ENCODE measurements at places on chromosomes 3 and 15. TPM values are rescaled to one million over a fixed set of nuclear protein-coding genes. Genes with fewer than 3 reads are reported as not detected.

UPK1B gene
- total RNA-seq: 2.2 TPM

SNX22 gene
- 0.19 TPM for total RNA-seq

SETD2 gene
- total RNA-seq: 41.4 TPM

DNA sequence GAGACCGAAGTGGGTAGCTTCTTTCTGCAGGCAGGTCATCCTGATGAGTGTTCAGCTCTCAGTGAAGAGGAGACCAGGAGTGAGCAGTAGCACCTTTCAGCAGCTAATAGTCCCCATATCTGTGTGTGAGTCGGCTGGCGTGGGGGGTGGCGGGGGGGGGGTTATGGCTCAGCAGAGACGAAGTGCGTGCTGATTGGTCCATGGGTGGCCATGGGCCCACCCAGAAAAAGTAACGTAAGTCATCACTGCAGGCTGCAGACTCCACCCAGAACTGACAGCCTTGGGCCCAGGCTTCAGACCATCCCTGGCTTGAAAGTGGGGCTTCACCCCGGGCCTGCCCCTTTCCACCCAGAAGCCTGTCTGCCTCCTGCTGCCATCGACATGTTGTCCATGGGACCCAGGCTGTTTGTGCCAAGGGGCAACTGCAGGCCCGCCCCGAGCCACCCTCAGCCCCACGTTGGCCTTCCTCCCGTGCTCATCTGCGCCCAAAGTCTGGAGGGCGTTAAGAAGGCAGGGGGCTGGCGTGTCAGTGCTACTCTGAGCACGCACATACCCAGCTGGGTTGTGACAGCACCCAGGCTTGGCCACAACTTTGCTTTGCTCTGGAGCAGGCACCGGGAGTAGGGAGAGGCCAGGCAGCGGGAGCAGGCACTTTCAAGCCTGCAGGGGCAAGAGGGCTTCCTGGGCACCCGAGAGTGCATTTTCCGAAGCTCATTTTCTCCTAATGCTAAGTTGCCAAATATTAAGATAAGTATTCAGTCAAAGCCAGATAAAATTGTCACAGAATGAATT is 511.7 kb upstream of the CDIN1 start:
- DNase-seq: no peak
- no peak overlapping the region for H3K4me3 ChIP-seq
- H3K4me1 ChIP-seq: peaks cover 4% of the 10 kb centered on the region
- no peaks in the 10 kb centered on the region for H3K36me3 ChIP-seq

DNA sequence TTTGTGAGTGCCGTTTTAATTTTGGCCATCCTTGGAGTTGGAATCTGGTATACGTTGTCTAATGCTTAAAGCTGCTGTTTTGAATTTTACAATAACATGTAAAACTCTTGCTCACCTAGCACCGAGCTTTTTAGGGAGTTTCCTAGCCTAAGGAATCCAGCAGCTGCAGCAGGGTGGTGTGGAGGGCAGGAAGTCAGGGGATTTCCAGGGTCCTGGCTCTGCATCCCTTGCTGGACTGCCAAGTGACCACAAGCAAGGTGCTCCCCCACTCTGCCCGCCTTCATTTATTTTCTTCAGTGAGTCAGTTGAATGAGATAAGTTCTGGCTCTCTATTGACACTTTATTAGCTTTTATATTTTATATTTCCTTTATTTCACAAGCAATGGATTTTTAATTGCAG is 113.7 kb downstream of the ATG7 start:
- no peak overlapping the region for H3K27ac ChIP-seq
- H3K4me1 ChIP-seq: peaks cover 21% of the 10 kb centered on the region
- H3K36me3 ChIP-seq: no peaks in the 10 kb centered on the region
- no peaks in the 10 kb centered on the region for H3K27me3 ChIP-seq
- H3K4me3 ChIP-seq: no peak overlapping the region
- DNase-seq: no peak

DNA sequence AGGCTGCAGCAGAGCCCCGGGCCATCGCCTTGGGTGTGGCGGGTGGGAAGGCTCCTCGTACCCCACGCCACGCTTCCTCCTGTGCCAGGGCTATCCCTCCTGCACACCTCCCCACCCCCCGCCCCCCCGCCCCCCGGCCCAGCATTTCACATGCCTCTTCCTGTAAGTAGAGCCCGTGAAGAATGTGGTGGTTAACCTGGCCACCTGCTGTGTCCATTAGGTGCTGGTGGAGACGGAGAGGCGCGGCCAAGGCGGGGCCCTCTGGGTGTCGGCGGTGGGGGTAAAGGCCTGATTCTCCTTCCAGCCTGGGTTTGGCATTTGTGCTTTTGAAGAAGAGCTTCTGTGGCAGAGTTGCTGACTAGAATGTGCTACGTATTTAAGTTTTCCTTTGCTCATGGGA is 127.8 kb downstream of the CHDH start:
- H3K27me3 ChIP-seq: peaks cover under 1% of the 10 kb centered on the region
- DNase-seq: no peak
- no peaks in the 10 kb centered on the region for H3K4me1 ChIP-seq
- no peak overlapping the region for H3K4me3 ChIP-seq

GRCh38 chr3:59873576-59874230 is 823.9 kb upstream of the CFAP20DC start:
- H3K4me1 ChIP-seq: peaks cover 7% of the 10 kb centered on the region
- H3K4me3 ChIP-seq: no peak overlapping the region
- H3K36me3 ChIP-seq: no peaks in the 10 kb centered on the region
- DNase-seq: no peak
- H3K27me3 ChIP-seq: no peaks in the 10 kb centered on the region

DNA sequence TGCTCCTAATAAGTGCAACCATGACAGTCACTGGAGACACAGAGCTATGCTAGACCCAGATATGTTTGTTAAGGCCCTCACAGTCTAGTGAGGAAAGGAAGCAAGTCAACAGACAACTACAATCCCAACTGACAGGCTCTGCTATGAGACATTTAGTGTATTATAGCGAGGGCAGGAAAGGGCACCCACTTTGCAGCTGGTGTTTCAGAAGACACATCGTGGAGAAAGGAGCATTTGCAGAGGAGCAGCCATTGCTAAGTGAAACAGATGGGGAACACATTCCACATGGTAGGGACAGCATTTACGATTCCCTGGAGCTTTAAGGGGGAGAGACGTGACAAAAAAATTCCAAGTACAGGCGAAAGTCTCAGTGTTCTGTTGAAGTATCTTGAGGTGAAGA is 685.6 kb downstream of the AGBL1 start:
- DNase-seq: no peak
- no peaks in the 10 kb centered on the region for H3K4me1 ChIP-seq
- no peaks in the 10 kb centered on the region for H3K36me3 ChIP-seq
- H3K4me3 ChIP-seq: no peak overlapping the region

GRCh38 chr15:70535071-70535954 is 228.0 kb downstream of the UACA start:
- H3K36me3 ChIP-seq: no peaks in the 10 kb centered on the region
- DNase-seq: no peak
- no peak overlapping the region for H3K27ac ChIP-seq
- H3K27me3 ChIP-seq: peaks cover 22% of the 10 kb centered on the region
- H3K4me3 ChIP-seq: no peak overlapping the region
- no peaks in the 10 kb centered on the region for H3K4me1 ChIP-seq

DNA sequence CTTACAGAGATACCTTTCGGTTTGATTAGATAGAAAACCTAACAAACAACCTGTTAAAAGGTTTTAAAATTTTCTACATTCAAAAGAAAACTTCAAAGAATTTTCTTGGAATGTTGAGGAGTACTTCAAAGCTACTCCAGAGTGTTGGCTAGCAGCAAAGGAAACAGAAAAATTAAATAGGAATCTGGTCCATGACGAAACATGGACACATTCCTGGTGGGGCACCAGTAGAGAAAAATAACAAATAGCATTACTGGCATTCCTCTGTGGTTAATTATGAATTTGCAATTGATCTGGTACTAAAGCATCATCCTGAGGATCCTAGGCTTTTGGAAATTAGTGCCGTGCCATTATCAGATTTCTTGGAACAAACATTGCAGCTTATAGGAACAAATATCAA is 59.5 kb upstream of the DPPA4 start:
- no peak for DNase-seq
- H3K27ac ChIP-seq: no peak overlapping the region
- no peaks in the 10 kb centered on the region for H3K27me3 ChIP-seq
- H3K4me3 ChIP-seq: no peak overlapping the region
- H3K36me3 ChIP-seq: no peaks in the 10 kb centered on the region

DNA sequence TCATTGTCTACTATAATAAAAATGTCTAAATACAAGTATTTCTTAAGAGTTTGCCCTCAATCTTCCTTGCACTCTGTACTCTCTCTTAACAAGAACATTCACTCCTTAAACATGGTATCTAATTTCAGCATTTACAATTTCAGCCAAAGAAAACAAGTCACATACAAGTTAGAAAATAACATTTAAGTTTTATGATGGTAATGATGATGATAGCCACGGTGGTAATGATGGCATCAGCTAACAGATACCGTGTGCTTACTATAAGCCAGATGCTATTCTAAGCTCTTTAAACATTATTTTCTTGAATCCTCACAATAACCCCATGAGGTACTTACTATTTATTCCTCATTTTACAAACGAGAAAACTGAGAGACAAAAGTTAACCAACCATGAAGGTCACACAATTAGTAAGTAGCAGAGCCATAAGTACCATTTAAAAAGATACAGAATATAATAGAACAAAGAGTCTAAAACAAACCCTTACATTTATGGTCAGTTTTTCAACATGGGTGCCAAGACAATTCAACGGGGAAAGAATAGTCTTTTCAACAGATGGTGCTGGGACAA is 7.4 kb downstream of the SPICE1 start:
- H3K27me3 ChIP-seq: no peaks in the 10 kb centered on the region
- H3K4me3 ChIP-seq: no peak overlapping the region
- DNase-seq: no peak
- no peak overlapping the region for H3K27ac ChIP-seq

DNA sequence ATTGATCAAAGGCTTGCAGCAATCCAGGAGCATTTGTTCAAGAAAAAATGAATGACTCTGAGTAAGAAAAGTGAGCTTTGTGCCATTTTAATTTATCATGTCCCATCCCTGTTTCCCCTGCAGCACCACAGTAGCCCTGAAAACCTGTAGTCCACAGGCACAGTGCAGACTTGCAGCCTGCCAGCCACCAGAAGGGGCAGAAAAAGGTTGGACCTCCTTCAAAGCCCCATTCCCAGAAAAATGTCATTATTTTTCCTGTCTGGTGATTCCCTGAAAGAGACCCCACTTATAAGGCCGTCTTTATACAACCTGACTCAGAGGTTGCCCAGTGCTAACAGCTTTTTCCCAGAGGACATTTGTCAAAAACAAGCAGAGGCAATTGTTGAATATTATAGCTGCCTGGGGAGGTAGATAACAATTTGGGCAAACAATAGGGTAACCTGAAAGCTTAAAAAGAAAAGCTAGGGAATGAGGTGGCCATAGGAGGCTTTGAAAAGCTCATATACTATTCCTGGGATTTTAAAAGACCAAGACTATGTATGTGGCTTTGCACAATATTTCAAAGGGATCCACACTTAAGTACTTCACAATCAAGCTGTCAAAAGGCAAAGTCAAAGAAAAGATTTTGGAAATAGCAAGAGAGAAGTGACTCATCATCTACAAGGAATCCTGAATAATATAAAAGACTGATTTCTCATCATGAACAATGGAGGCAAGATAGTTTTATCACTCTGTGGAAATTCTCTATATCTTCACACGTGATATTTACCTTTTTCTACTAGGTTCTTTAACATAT is 136.8 kb upstream of the PLXNA1 start:
- H3K4me3 ChIP-seq: no peak overlapping the region
- H3K4me1 ChIP-seq: no peaks in the 10 kb centered on the region
- H3K27me3 ChIP-seq: no peaks in the 10 kb centered on the region
- H3K36me3 ChIP-seq: no peaks in the 10 kb centered on the region
